Activated CD4-positive, CD25-positive, alpha-beta regulatory T cell treated with anti-CD3 and anti-CD28 coated beads, Interleukin-2, amount 50 U/mL, for 72 hours (primary cell): ENCODE measurements at places on chromosomes 3 and 15.

GRCh38 chr3:45712434-45713110 lies 23.4 kb downstream of the SACM1L start:
- no peak for DNase-seq

DNA sequence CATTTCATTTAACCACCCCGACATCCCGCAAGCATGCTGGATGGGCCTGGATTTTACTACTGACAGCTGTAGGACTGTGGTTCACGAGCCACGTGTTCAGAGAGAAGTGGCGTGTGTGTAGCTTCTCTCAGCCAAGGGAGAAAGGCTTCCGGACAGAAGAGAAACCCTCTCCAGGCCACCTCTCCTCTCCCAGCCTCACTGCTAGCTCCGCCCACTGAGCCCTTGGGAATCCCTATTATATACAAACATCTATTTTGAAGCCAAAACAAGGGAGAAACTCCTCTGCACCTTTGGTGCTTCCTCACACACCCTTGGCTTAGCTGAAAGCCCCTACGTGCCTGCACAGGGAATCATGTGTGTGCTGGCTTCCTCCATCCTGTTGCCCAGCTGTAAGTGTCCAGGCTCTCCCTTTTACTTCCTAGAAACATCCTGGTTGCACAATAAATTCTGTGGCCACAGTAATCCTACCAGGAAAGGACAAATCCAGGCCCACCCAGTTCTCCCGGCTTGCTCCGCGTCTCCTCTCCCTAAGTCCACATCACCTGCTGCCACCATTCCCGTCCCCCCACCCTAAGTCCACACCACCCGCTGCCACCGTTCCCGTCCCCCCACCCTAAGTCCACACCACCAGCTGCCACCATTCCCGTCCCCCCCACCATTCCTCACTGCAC lies 30.5 kb downstream of the PCSK6 start:
- DNase-seq = no peak

- DNase-seq = no peak
These were observed 54.6 kb downstream of the STAC start for GRCh38 chr3:36434687-36435426.

- no peak for DNase-seq
These were observed 2.8 kb upstream of the ABHD2 start for GRCh38 chr15:89085289-89085926.

- no peak for DNase-seq
These were observed 169.3 kb downstream of the DPH6 start for GRCh38 chr15:35376707-35377106.

GRCh38 chr3:50450209-50450921 lies 53.1 kb downstream of the CACNA2D2 start:
- DNase-seq = peak; percentile 69
